ENCODE measurements at places on chromosomes 1 and 21. TPM values are rescaled to one million over a fixed set of nuclear protein-coding genes. Genes with fewer than 3 reads are reported as not detected.

The ANGEL2 gene
- 16.3 TPM for total RNA-seq

The TIPRL gene
- 34.2 TPM for total RNA-seq

The ENSA gene
- 133 TPM for total RNA-seq

The GBP4 gene
- 0.08 TPM for total RNA-seq

The ITLN2 gene
- total RNA-seq, result 0.85 TPM

The HES3 gene
- total RNA-seq, result not detected

The KIRREL1 gene
- total RNA-seq, result 19.2 TPM

The DNASE2B gene
- not detected for total RNA-seq

The MSH4 gene
- total RNA-seq, result not detected

The GSTM1 gene
- not detected for total RNA-seq

The CIART gene
- total RNA-seq, result 2.2 TPM

The GUCA2B gene
- not detected for total RNA-seq

The DNAJC28 gene
- 0.34 TPM for total RNA-seq

All from A549 treated with Mapracorat at 1 μM for 4 hours (cell line).